ENCODE measurements at places on chromosomes 11 and 22.

- no peak for DNase-seq
These were observed 6.7 kb downstream of the JOSD1 start for GRCh38 chr22:38694049-38694448.

- no peak for DNase-seq
These were observed 2.5 kb downstream of the FGF3 start for GRCh38 chr11:69816671-69817070.

- no peak for DNase-seq
These were observed 4.9 kb downstream of the STIM1 start for GRCh38 chr11:3860375-3860774.

- DNase-seq: no peak
These were observed 234.3 kb upstream of the NARS2 start for GRCh38 chr11:78808923-78809322.

- no peak for DNase-seq
These were observed 7.9 kb downstream of the ABTB2 start for GRCh38 chr11:34349882-34350281.

Data from cortex of kidney (tissue), 1 donor.